ENCODE measurements at places on chromosomes 11 and 22. TPM values are rescaled to one million over a fixed set of nuclear protein-coding genes. Genes with fewer than 3 reads are reported as not detected.

Gene HPX
- 1.2 TPM for total RNA-seq

Gene BAIAP2L2
- total RNA-seq, result 0.32 TPM

Gene FREY1
- total RNA-seq, result 0.59 TPM

Gene JAML
- 264 TPM for total RNA-seq

Gene GPR83
- total RNA-seq, result 0.15 TPM

Gene PPP6R3
- 157 TPM for total RNA-seq

Gene MFRP
- total RNA-seq, result not detected

Gene SCUBE2
- total RNA-seq, result not detected

Gene FAM118A
- total RNA-seq, result 38.6 TPM

Gene GLYATL2
- total RNA-seq, result not detected

Gene GAB4
- total RNA-seq, result not detected

Gene ANO1
- total RNA-seq, result not detected

Gene GRAMD1B
- total RNA-seq, result 155 TPM
